ENCODE measurements at places on chromosomes 1 and 21. TPM values are rescaled to one million over a fixed set of nuclear protein-coding genes. Genes with fewer than 3 reads are reported as not detected.

C1orf87 gene
- total RNA-seq = 0.46 TPM

AK4 gene
- 14.5 TPM for total RNA-seq

OR2T29 gene
- total RNA-seq = 0.23 TPM

OR2T2 gene
- total RNA-seq = not detected

LRRC38 gene
- 0.46 TPM for total RNA-seq

PARS2 gene
- 4.2 TPM for total RNA-seq

ZNF697 gene
- total RNA-seq = 23.8 TPM

TNFRSF4 gene
- total RNA-seq = not detected

CNTN2 gene
- 37.6 TPM for total RNA-seq

USH2A gene
- 1.4 TPM for total RNA-seq

RIPK4 gene
- not detected for total RNA-seq

PM20D1 gene
- not detected for total RNA-seq

EXTL2 gene
- total RNA-seq = 49.6 TPM

PYHIN1 gene
- total RNA-seq = not detected

TP53BP2 gene
- 38.3 TPM for total RNA-seq

UBXN11 gene
- total RNA-seq = 9.9 TPM

PAX7 gene
- 0.92 TPM for total RNA-seq

BRINP3 gene
- total RNA-seq = 117 TPM

FAM163A gene
- 1.6 TPM for total RNA-seq

OXCT2 gene
- total RNA-seq = 0.46 TPM

PTGER3 gene
- 22.1 TPM for total RNA-seq

OR1C1 gene
- not detected for total RNA-seq

TINAGL1 gene
- total RNA-seq = 3.0 TPM

DMBX1 gene
- 1.8 TPM for total RNA-seq
